SK-N-DZ (cell line): ENCODE measurements at places on chromosomes 3 and 15.

DNA sequence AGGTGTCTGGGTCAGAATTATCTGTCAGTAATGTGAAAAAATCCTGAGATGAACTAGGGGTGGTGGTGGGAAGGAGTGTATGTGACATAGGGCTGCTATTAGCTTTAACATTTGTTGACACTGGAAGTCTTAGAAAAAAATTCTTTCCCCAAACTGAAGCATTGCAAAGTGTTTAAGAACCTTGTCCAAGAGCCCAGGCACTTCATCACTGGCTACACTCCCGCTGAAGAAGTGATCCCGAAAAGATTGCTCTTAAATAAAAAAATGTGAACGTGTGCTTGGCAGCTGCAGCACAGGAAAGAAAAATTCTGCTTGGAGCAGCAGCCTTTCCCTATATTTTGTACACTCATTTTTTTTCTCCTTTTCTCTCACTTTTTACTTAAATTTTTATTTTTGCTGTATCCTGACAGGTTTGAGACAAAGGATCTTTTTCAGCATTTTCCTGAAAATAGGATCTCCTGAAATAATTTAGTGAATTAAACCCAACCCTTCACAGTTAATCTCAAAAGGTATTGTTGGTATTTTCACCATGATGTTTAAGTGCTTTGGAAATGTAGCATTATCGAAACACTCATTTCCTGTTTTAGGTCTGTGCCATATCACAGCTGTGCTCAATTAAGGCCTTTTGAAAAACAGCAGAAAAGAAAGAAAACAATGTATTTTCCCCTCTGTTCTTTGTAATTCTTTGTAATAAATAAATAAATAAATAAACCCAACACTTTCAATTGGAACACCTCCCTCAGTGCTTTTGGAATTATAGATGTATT, 477.6 kb downstream of the ZNF385D start:
- no peak for DNase-seq

DNA sequence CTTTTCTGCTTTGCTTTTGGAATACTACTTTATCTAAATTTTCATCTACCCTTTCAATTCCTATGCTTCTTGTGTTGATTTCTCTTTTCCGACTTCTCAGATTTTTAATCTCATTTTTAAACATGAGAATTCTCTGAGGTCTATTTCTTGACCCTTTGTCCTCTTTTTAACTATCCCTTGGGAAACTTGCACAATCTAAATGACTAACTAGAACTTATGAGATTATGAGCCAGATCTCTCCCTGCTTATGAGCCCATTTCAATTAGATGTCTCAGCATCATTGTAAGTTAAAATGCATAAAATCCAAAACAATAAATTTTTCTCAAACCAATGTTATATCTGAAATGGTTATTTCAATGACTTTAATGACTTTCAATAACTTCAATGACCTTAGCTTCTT, 296.9 kb upstream of the AGTR1 start:
- no peak for DNase-seq

DNA sequence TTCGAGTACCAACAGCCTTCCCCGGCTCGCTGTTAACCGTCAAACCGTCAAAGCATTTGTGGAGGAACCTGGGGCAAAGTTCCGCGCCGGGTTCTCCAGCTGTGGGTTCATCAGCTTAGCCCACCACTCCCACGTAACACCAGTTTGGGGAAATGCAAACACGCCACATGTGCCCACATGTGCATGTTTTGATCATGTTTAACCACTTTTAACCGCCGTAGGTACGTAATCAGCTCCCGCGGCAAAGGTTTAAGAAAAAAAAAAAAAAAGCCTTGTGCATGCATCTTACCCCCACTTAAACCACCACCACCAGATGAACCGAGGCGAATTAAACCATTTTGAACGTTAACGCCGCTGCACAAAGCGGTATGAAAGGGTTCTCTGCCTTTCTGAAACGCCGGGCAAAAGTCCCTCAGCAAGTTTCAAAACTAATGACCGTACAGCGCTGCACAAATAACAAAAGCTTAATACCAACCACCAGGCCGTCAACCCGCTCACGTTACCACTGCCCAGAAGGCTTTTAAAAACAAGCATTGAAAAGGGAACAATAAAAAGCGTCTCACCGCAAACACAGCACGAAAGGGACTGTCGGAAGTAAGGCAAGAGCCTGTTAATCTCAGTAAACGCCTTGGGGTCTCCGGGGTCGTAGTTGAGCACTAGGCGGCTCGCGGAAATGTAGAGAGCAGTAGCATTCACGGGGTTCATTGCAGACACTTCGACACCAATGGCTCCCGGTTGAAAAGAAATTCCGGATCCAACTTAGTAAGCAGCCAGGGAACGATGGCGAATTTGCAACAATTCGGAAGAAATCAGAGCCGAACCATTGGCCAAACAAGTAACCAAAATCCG, 1.5 kb downstream of the MSL2 start:
- peak; percentile 33 for DNase-seq

DNA sequence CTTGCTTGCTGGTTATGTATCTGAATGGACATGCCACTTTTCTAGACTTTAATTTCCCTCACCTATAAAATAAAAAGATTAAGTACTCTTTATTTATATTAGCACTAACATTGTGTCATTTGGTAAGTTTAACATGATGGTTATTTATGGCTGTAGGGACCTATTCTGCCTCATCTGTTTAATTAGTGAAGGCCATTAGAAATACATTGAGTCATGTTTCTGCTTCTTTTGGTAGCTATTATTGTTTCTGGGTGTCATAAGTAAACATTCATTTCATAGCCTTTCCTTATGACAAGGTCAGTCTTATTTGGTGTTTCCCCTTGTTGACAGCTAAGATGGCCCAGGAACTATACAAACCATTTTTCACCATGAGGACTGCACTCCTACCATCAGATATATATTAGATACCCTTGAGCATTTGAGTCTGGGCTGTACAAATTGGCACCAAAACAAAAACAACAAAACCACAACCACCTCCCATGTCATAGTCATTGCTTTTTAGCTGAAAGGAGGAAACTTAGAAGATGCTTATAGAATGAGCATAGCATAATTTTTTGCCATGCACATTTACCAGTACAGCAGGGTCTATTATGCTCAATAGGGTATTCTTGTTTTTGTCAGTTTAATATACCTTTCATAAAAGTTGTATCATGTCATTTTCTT, 39.3 kb downstream of the SRP14 start:
- DNase-seq = no peak

GRCh38 chr3:113151461-113152031, 59.8 kb upstream of the BOC start:
- no peak for DNase-seq

- no peak for DNase-seq
These were observed 47.0 kb downstream of the LRIG1 start for GRCh38 chr3:66453651-66454463.

DNA sequence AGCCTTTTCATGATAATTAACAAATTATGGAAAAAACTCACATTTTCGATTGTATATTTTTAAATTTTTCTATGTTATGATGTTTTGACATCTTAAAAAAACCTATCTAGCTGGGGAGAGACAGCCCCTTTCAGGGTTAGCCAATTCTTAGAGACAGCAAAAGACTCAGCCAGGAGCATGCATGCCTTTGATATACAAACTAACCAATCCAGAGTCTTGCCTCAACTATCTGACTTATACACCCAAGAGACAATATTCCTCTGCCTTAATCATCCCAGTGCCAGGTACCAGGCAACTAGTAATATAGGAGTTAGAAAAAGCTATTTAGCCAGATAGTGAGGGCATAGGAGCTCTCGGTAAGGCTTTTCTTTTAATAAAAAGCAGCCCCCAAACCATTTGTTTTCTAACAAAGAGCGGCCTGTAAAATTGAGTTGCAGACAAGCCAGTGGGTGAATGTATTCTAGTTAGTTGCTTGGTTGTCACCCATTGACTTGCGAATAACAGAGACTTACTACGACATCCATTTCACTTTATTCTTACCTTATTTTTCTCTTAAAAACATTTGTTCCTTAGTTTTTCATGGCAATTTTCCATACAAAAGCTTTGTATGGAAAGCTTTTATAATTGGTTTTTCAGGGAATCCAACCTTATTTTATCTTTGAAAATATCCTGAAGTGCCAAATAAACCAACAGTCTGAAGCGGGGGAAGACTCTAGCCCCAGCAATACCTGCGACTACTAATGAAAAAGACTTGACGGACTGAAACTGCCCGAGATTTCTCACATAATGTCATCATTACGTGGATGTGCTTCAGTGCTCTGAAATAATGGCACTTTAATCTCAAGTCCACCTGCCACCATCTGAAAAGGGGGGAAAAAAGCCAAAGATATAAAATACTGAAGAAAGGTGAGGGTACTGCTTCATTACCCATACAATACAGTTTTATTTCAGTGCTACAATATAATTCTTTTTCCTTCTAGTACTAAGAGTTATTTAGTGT, 64.6 kb upstream of the ATP2C1 start:
- no peak for DNase-seq

- no peak for DNase-seq
These were observed 264.8 kb downstream of the CLSTN2 start for GRCh38 chr3:140199743-140200142.

GRCh38 chr15:50028326-50028725, 90.7 kb downstream of the ATP8B4 start:
- DNase-seq = no peak

- DNase-seq = no peak
These were observed 74.7 kb upstream of the SNRK start for GRCh38 chr3:43211681-43212080.

DNA sequence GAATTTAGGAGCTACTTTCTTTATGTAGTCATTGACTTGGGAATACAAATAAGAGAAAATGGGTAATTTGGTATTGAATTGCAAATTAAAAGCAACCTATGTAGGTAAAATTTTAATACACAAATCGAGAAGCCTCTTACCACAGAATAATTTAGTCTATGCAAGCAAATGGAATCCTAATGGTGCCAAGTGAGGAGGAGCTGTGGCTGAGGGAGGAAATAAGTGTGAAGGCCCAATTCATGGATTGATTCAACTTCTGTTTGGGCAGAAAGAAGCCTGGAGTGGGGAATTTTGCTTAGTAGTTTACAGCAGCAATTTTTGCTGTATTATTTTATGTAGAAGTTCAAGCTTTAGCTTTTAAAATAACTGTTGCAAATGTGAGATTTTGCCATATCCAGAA, 291.9 kb downstream of the OXSM start:
- no peak for DNase-seq

DNA sequence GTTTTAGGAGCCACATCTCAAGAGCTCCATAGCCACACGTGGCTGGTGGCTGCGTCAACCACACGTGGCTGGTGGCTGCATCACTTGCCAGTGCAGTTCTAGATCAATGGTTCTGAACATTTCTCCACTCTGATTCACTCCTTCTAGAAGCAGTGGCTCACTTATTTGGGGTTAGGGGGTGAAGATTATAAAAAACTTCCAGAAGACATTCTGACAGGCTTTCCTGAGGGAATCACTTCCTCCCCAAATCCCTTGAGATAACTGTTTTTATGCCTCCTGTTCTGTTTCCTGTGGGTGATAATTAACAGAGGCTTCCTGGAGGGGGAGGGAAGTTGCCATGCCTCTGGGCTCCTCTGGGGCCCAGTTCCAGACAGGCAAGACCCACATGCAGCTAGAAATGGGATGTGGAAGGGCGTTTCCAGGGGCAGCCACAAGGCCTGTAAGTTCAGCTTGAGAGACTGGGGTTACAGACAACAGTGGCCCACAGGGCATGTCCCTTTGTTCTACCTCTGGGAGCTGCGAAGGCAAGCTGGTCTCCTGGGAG, 23.6 kb downstream of the HEG1 start:
- DNase-seq = peak; percentile 33

DNA sequence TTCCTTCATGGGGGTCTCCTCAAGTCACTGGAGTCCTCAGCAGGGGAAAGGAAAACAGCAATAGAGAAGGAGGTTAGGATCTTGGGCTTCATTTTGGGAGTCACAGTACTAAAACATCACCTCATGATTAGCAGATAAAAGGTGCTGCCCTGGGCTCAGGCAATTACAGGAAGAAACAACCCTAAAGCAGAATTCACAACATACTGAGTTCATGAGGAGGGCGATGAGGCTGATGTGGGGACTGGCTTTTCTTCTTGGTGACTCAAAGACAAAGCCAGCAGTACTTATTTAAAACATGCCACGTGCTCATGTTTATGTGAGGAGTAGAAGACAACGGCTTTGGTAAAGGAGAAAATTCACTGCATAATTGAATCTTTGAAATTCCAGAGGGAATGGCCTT, 822.3 kb upstream of the CFAP20DC start:
- no peak for DNase-seq

DNA sequence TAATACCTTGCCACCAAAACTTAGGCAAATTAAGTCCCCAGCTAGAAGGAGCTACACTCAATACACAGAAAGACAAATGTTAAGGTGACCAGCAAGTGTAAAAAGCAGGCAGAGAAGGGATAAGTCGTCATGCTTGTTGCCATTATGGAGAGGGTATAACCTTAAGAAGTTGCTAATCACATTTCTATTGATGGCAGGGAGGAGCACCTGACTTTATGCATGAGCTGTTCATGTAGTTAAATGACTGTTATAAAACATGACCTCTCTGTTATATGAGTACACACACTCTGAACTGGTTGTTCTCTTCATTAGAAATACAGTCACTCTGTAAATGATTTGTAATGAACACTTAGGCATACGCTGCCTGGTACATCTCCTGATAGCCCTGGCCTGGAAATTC, 6.6 kb upstream of the CCNL1 start:
- DNase-seq = no peak

GRCh38 chr15:81244306-81244705, 47.6 kb downstream of the IL16 start:
- DNase-seq = no peak

DNA sequence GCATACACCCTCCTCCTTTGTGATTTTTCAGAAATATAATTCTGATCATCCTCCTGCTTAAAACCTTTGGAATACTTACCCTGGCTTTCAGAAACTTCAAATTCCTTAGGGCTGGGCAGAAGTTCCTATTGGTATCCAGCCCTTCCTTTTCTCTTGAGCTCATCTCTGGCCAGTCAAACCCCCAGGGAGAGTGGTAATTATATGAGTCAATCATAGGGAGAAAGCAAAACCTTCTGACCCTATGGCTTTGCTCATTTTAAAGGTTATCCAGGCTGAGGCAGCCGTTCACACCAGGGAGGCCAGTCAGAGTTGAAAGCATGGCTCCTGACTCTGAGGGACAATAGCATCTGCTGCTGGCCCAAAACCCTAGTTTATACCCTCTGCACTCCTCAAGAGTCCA, 23.9 kb upstream of the CTNNB1 start:
- DNase-seq = no peak

GRCh38 chr3:23832523-23832922, 26.8 kb downstream of the UBE2E1 start:
- DNase-seq = no peak

- DNase-seq = no peak
These were observed 46.7 kb upstream of the AADACL2 start for GRCh38 chr3:151687076-151687475.

DNA sequence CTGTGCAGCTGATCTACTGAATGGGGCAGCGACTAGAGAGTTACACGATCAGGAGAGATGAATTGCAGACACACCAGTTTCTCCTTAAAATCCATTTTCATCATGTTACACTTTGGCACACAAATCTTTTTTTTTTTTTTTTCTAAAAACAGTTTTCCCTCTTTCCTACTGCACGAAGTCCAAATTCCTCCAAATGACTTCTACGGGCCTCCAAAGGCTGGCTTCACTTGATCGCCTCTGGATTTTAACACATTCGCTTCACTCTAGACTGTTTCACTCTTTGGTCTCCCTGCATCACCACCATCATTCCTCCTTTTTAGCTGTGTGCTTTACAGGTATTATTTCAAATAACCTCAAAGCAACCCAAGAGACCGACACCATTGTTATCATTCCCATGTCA, 268.6 kb downstream of the RORA start:
- DNase-seq = no peak
